ENCODE measurements at places on chromosomes 11 and 22.

GRCh38 chr11:131758726-131759125, 388.3 kb downstream of the NTM start:
- no peak for DNase-seq

DNA sequence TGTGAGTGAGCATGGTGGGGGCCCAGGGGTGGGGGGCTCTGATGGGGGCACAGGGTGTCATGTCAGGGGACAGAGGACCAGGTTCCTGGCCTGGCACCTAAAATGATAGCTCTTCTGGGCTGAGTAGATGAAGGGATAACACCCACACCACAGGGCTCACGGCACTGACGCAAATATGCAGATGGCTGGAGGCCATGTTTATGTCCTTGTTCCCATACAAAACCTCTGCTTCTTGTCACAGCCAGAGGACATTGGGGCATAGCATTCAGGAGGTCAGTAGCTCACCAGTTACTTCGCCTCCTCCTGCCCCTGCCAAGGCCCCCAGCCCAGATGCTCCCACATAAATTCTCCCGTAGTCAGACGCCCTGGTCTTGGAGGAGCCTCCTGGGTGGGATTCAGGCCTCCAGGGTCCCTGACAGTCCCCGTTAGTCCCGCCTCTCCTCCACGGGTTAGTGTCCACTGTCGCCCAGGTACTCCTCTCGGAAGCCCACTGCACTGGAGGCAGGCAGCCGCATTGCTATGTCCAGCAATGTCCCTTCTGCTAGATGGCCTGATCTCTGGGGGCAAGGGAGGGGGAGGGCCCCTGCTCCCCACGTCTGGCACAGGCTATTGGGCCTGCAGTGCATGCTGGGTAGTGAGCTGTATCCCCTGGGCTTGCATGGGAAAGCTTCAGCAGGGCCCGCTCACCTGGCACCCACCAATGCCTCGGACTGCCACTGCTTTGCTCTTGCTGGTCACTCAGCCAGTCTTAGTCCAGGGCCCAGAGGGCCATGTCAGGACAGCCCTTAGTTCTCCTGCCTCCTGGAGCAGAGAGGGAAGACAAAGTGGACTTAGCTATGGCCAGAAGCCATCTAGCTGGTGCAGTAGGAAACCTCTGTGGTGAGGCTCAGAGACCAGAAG, 75.6 kb upstream of the MYOD1 start:
- DNase-seq: no peak

GRCh38 chr11:2129699-2130366, 9.4 kb downstream of the IGF2 start:
- DNase-seq: no peak

- DNase-seq: no peak
Observed at GRCh38 chr11:2826679-2827056, 58.9 kb downstream of the CDKN1C start.

- peak; percentile 59 for DNase-seq
Observed at GRCh38 chr11:126607374-126607773, 251.9 kb downstream of the ST3GAL4 start.

- DNase-seq: peak; percentile 40
Observed at GRCh38 chr11:110777775-110778174, 65.5 kb upstream of the ARHGAP20 start.

DNA sequence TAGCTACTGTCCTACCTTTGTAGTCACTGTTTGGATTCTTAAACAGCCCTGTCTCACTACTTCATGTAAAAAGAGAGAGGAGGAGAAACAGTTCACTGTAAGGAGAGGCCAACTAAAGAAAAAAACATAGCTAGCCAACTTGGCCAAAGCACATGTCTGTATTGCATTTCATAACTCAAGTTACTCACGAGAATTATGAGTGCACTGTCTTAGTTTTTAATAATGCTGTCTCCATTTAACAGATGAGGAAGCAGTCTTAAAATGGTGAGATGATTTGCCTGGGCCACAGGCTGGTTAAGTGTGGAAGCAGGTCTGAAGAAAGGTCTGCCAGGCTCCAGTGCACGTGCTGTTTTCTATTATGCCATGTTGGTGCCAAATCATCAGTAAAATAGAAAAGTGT, 104.5 kb downstream of the UVRAG start:
- no peak for DNase-seq

DNA sequence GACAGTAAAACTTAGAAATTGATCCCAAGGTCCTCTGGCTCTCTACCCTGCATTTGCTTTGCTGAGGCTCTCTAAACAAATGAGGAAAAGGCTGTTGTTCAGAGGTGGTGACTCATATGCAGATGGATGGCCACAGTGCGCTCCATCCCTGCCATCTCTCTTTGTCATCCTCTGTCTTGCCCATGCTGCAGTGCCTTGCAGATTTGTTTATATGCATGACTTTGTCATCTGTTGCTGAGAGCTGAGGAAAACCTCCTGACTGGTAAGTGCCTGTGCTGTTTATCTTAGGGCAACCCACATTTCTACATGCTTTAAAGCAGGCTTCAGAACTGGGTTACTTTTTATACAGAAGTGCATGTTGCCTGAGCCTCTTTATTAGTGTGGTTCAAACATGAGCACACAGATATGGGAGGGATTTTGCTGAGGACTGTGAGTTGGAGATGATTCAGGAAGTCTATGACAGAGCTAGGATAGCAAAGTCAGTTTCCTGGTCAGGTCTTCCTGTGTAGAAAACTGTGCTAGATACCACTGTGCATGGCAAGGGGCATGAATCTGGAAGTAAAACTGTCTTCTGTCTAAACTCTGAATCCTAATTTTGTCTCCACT, 57.4 kb downstream of the JAM3 start:
- DNase-seq: peak; percentile 87

DNA sequence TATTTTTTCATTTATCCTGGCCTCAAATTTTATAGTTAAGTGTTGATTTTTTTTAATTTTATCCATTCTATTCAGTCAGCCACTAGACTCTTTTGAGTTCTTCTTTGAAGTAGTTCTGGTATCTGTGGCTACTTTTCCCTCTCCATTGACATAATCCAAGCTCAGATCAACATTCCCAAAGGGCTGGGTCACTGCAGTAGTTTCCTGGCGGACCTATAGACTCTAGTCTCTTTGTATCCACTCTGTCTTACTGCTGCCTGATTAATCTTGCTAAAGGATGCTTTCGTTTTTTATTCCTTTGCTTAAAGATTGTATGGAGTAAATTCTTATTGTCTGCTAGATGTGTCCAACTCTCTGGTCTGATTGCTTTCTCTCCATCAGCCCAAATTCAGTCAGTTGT, 87.6 kb downstream of the UVRAG start:
- DNase-seq: no peak

GRCh38 chr22:33470456-33470855, 412.3 kb upstream of the SYN3 start:
- no peak for DNase-seq

GRCh38 chr11:12285106-12285505, 92.3 kb upstream of the PARVA start:
- DNase-seq: peak; percentile 93

DNA sequence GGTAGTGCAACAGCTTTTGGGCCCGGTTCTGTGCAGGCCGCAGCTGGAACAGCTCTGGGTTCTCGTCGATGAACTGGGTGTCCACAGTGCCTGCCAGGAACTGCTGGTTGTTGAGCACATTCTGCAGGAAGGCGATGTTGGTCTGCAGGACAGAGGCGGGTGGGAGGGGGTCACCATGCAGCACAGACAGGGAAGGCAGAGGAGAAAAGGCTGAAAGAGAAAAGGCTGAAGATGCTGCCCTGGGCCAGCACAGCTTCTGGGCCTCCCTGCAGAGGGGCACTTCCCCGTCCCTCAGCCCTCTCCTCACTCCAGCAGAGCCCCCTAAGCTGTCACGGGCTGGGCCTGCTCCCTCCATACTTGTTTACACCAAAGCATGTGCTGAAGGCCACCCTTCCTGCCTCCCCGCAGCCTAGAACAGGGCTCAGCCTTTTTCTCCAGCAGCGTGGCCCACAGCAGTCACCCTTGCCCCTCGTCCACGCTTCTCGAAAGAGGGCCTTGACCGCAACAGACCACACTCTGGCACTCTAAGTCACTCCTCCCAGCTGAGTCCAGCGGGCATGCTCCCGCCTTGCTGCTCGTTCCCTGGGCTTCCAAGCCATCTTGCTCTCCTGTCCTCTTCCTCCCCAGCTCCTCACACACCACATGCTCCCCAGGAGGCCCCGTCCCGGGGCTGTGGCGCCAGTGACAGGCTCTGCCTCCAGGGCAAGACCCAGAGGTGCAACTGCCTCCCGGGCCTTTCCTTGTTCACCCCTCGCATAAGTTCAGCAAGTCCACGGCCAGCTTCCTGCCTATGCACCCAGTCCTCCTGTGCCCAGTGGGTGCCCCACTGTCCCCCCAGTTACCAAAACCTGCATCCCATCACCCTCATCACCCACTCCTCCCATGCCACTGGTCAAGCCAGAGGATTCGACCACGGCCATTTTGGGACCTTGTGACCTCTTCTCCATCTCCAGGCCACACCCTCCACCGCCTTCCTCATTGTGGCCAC, 3.3 kb upstream of the LRFN4 start:
- no peak for DNase-seq

DNA sequence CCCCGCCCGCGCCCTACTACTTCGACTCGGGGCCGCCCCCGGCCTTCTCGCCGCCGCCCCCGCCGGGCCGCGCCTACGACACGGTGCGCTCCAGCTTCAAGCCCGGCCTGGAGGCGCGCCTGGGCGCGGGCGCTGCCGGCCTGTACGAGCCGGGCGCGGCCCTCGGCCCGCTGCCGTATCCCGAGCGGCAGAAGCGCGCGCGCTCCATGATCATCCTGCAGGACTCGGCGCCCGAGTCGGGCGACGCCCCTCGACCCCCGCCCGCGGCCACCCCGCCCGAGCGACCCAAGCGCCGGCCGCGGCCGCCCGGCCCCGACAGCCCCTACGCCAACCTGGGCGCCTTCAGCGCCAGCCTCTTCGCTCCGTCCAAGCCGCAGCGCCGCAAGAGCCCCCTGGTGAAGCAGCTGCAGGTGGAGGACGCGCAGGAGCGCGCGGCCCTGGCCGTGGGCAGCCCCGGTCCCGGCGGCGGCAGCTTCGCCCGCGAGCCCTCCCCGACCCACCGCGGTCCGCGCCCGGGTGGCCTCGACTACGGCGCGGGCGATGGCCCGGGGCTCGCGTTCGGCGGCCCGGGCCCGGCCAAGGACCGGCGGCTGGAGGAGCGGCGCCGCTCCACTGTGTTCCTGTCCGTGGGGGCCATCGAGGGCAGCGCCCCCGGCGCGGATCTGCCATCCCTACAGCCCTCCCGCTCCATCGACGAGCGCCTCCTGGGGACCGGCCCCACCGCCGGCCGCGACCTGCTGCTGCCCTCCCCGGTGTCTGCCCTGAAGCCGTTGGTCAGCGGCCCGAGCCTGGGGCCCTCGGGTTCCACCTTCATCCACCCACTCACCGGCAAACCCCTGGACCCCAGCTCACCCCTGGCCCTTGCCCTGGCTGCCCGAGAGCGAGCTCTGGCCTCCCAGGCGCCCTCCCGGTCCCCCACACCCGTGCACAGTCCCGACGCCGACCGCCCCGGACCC, 17.4 kb upstream of the ACR start:
- no peak for DNase-seq

DNA sequence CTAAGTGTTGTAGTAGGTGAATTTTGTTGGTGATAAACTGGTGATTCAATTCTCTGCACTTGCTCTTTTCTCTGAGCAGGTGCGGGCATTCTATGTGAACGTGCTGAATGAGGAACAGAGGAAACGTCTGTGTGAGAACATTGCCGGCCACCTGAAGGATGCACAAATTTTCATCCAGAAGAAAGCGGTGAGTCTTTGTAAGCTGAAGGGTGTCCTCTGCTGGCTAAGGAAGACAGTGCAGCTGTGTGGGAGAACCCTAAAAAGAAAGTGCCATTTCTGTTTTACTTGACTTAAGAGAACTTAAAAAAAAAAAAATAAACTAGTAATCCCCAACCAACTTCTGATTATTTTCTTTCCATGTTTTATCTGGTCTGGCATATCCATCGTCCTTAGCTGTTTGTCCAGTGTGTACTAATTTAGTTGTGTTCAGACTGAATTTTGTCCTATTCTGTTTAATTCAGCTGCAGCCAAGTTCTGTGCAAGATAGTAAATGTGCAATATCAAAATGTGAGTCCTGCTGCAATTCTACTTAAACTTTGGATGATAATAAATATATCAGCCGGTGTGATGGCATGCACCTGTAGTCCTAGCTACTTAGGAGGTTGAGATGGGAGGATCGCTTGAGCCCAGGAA, 29.6 kb downstream of the CAT start:
- peak; percentile 34 for DNase-seq

DNA sequence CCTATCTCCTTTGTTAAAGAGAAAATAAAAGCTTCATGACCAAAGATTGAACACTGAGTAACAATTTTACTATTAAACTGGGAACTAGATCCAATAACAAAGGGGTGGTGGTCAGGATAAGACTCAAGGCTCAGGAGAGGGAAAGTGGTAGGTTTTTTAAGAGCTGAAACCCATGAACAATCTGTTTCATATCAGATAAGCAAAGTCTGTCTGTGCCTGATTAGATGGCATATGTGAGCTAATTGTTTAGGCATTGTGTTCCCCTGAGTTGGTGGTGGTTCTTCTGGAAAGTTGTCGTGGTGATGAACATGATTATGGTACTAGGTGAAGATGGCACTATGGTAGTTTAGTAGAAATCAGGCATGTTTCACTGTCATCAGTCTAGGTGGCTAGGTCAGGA, 24.4 kb downstream of the USP47 start:
- no peak for DNase-seq

GRCh38 chr11:86365546-86365945, 9.1 kb upstream of the CCDC81 start:
- DNase-seq: no peak

DNA sequence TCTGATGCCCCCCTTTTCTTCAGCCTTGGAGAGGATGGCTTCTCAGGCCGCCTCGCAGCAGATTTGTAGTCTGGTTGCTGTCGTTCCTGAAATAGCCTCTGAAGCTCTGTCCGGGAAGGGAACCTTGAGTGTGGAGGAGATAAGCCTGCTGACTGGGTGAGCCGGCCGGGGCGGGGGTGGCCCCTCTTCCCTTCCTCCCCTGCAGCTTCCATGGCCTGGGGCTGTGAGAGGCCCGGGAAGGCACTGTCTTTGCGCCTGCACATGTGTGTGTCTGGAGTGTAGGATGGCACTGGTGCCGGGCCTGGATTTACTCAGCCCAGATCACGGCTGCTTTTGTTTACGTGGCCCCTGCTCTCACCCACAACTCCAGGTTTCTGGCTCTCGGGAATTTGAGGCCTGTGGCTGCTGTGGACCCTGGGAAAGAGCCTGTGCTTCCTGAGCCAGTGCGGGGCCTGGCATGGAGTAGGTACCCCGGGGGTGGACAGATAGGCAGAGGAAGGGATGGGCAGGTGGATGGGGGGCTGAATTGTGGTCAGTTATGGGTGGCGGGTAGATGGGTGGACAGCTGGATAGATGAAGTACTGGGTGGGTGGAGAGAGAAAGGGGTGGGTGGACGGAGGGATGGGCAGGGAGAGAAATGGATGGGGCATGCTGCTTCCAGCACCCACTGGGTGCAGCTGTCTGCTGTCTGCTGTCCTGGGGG, 16.6 kb downstream of the KCNQ1 start:
- no peak for DNase-seq

GRCh38 chr11:120752668-120753067, 241.1 kb downstream of the GRIK4 start:
- no peak for DNase-seq

DNA sequence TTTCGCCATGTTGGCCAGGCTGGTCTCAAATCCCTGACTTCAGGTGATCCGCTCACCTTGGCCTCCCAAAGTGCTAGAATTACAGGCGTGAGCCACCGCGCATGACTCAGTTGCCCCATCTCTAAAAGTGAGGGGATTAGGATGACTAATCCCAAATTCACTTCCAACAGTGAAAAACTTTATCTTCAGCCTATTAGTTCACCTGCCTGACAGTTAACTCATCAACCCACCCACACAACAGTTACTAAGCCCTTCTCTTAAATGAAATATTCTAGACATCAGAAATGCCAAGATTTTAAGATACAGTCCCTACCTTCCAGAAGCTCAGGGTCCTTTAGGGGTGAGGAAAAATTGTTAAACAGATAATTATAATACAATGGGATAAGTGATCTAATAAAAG, 2.0 kb upstream of the ANKRD42 start:
- no peak for DNase-seq

Data from brain microvascular endothelial cell (primary cell).